ENCODE measurements at places on chromosomes 12 and 14.

- DNase-seq = no peak
These were observed 82.8 kb upstream of the RASSF8 start for GRCh38 chr12:25875661-25876060.

DNA sequence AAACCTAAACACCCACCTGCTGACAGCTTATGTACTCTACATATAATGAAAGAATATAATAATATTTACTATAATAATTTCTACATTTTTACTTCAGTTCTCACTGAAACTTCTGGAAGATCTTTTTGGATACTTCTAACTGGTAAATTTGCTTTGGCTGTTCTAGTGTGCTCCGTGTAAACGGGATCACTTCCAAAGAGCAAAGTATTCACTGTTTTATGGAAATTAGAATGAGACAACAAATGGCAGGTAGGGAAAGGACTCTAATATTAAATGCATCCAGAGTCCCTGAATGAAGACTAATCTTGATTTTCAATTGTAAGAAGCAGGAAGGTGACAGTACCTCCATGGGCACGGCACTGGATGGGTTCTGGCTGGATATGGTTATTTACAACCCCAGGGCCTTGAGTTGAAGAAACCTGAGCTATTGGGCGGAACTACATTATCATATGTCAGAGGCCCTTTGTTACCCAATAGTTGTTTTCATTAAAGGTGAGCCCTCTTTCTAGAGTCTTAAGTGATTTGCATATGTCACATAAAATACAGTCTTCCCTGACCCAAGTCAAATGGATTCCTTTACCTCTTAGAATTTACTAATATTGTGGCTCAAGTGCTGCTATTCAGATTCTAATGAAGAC, 10.7 kb downstream of the ERP29 start:
- no peak for DNase-seq

DNA sequence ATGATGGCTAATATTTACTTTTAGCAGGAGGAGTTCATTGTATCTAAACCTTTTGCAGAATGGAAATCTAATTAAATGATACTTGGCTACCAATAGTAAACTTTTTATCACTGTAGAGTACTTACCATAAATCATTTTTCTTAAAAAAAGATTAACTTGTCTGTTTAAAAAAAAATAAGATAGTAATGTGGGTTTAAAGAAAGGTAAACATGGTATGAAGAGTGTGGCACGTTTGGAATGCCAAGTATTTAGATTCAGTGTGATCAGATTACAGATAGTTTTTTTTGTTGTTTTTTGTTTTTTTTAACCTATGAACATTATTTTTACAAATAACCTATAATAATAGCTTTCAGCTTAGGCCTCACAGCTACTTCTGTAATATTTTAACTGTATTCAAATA, 25.8 kb downstream of the KTN1 start:
- no peak for DNase-seq

- DNase-seq = no peak
These were observed at the start of gene TAMALIN for GRCh38 chr12:52006726-52007157. TAMALIN (plus strand) TSS chr12:52006946; CDS start chr12:52007020, 74 bp downstream.

GRCh38 chr14:25411781-25412757, 362.1 kb upstream of the STXBP6 start:
- DNase-seq = no peak

DNA sequence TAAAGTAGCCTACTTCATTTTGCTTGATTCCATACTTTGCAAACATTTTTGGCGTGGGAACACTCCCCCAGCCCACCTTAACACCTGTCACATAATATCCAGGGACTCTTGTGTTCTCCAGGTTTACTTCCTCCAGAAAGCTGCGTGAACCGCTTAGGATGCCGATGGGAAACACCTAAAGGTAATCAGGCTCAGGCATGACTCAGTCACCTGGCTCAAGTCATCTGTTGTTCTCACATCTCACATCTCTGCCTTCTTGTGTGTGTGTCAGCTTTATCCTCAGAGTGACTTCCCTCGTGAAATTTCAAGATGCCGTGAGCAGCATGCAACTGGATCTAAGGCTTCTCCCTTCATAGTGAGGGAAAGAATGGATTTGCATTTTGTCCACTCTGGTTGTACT, 48.1 kb upstream of the DUSP6 start:
- no peak for DNase-seq

GRCh38 chr14:102827716-102828115, 50.5 kb downstream of the TRAF3 start:
- no peak for DNase-seq

- no peak for DNase-seq
These were observed 30.1 kb downstream of the MAX start for GRCh38 chr14:65072256-65072655.

- DNase-seq = no peak
These were observed 33.0 kb upstream of the SSTR1 start for GRCh38 chr14:38174711-38175110.

DNA sequence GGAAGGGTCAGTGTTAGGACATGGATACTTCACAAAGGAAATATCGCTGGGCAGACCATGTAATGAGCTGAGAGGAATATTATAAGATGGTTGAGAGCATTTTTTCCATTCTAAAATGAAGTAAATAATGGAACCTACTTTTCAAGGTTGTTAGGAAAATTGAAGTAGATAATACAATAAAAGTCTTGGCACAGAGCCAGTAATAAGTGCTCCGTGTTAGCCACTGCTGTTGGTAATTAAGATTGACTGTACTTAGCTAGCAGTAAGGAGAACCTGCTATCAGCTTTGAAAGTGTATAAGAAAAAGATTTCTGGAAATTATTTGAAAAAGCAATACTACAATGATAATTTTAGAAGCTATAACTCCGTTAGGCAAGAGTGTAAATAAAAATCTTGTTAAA, 77.6 kb downstream of the SCAF11 start:
- DNase-seq = no peak

DNA sequence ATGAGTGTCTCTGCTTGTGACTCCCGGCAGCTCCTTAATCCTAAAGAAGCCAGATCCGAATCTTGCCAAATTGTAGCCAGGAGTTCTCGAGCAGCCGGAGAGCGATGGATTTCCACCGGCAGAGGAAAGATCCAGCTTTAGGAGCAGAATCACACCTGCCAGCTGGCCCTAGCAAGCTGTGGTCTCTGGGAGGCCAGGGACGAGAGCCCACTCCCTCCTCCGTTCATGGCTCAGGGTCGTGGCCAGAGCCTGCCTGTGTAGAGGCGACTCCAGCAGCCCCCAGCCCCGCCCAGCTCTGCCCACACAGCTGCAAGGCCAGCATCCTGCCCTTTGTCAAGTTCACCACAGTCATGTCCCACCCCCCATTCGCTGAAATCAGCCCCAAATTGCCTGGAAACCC, 121.0 kb downstream of the SCARB1 start:
- DNase-seq = no peak

DNA sequence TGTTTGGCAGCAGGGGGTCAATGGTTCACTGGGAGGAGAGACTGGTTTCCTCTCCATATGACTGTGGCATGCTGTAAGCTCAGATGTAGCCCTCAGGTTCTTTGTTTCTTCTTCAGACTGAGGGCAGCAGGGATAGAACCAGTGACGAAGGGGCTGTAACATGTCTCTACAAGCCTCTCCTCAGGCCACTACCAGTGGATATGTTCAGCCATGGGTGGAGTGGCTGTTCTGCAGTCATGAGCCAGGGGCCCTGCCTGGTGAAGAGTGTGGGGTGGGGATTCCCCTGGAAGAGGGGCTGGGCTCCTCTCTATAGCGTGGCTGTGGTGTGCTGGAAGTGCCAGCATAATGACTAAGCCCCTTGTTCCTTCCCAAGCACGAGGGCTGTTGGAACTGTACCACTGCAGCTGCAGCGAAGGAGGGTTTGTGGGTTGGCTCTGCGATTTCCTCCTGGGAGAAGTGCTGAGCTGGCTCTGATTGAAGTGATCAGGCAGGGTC, 55.8 kb downstream of the CMAS start:
- DNase-seq = no peak

DNA sequence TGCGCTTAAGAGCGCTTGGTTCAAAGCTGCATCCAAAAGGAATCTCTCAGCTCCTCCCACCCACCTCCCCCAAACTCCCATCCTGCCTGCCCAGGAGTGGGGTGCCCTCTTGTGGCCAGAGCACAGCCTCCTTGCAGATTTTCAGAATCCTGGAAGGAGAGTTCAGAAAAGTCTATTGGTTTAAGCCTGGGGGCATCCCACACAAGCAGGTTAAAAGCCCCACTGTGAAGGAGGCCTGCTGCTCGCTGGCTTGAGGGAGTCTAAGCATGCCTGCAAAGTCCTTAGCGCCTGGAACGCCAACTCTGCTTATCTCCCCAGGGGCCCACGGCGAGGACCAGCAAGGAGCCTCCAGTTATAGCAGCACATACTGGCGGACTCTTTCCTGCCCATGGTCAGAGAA, 297.1 kb downstream of the KSR2 start:
- DNase-seq = no peak

- DNase-seq = peak; percentile 22
These were observed 6.4 kb upstream of the GAS2L3 start for GRCh38 chr12:100566887-100567637.

GRCh38 chr14:68953196-68953555, 25.9 kb downstream of the ACTN1 start:
- no peak for DNase-seq

- no peak for DNase-seq
These were observed at the start of gene SLC6A15 for GRCh38 chr12:84912198-84913128. SLC6A15 (minus strand) TSS chr12:84912799; CDS start chr12:84892120, 20,679 bp downstream.

DNA sequence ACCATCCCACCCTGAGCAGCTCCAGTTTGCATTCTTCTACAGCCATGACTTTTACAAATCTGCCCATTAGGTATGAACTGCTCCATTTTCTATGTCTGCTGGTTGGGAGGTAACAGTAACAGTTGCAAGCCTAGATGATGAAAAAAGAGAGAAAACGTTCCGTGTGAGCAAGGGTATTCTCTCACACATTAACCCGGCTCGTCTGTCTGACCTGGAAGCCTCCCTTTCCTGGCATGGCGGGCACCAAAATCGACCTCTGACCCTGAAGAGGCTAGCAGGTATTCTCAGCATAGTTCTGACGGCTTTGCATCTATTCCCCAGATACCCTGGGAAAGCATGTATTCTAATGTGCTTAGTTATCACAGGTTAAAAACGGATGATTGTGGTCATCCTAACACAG, 31.8 kb downstream of the APPL2 start:
- DNase-seq = no peak

DNA sequence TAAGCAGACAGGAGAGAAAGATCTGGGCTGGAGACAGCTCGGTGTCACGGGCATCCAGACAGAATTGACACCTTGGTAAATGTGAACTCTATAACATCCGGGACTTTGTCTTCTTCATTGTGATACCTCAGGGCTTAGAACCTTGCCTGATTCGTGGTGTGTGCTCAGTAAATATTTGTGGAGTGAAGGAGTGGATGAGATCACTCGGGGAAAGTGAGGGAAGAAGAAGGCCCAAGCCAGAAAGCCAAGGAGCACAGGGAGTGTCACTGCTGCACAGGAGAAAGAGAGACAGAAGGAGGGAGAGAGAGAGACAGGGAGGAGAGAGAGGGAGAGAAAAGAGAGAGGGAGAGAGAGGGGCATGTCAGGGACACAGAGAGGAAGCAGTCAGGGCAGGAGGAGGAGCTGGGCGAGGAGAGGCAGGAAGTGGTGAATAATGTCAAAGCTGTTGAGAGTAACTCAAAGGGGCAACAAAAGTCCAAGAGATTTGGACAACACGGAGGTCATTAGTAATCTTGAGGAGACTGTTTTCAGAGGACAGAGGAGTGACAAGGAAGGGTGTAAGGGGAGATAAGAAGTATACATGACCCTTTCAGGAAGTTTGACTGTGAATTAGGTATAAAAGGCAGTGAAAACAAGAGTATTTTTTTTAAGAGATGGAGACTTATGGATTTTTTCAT, 141.6 kb upstream of the MAX start:
- no peak for DNase-seq

DNA sequence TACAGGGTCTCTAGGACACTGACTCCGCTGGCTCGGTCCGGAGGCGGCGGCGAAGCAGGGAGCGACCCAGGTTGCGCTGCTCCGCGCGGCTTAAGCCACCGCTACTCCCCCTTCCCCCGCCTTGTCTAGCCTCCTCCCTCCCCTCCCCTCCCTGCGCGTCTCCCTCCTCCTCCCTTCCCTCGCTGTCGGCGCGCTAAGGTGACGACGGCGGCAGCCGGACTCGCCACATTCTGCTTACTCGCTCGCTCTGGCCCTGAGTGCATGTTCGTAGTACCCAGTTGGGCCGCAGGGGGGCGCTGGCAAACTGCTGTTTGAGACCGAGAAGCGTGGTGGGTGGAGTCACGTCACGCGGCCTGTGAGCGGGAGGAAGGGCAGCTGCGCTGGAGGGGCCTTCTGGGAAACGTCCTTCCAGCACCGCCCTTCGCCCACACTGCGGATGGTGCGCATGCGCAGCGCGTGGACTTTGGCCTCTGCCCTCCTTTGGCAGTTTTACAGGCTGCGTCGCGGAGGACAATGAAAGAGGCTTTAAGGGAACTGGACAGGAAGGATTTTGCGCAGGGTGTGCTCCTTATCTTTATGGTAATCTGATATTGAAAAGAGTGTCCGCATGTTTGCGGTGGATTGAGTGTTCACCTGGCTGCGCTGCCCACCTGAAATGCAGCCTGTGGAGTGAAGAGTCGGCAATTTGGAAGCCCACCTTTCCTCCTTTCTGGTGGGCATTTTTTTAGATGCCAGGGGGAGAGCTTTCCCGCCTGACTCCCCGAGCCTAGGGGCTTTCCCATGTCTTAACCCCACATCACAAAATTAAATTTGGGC, at the start of gene SCAF11:
Gene SCAF11 (minus strand): TSS at position 107 of the 816 bp plus-strand sequence. CDS start 26,407 bp downstream, outside the sequence.
- peak; percentile 90 for DNase-seq

- no peak for DNase-seq
These were observed 157.4 kb upstream of the PRMT8 start for GRCh38 chr12:3333583-3333982.

- DNase-seq = no peak
These were observed 62.0 kb downstream of the PLEKHG7 start for GRCh38 chr12:92764831-92765230.

Data from GM18507 (cell line).